DMS 273 treated with DMSO at 0.1 percent for 48 hours (cell line): ENCODE measurements at places on chromosomes 12 and 14.

DNA sequence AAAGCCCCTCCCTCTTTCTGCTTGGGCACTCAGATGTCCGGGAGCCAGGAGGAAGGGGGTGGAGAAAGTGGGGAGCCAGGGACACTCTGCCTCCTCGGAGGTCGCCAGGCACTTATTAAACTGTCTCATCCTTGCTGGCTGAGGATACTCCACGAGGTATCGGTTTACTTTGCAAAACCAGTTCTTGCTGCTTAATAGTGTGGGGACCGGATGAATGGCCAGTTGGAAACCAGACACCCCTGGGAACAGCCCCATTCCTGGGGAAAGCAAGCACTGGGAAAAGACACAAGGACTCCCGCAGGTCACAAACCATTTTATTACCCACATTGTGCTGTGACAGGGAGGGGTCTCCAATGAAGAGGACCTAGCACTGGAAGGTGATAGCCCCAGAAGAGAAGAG is 34.2 kb downstream of the CCDC88C start:
- DNase-seq = no peak

GRCh38 chr12:95608252-95609033 is 57.2 kb upstream of the USP44 start:
- no peak for DNase-seq

DNA sequence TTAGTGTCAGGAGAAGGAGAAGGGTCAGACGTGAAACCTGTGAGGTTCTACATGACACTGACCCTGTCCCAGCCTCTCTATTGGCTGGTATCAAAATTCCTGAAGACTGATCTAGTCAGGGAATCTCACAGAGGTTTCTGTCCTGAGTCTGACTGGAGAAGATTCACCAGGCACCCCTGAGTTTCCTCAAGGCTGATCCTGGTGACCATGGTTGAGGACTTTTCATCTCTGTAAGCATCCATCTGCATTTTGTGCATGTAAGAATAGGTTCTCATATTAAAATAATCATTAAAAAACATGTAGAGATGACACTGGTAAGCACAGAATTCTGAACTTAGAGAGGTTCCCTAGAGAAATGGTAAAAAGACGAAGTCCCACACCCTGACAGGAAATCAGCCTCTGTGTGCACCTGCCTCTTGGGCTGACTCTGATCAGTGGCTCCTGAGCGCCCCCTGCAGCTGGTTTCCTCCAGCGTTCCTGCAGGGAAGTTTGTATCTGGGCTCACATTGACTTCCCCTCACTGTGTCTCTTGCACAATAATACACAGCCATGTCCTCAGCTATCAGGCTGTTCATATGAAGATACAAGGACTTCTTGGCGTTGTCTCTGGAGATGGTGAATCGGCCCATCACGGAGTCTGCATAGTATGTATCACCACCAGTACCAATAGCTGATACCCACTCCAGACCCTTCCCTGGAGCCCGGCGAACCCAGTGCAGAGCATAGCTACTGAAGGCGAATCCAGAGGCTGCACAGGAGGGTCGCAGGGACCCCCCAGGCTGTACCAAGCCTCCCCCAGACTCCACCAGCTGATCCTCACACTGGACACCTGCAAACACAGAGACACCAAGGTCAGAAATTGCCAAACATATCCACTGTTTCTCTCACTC is 991.9 kb downstream of the TMEM121 start:
- DNase-seq = no peak

DNA sequence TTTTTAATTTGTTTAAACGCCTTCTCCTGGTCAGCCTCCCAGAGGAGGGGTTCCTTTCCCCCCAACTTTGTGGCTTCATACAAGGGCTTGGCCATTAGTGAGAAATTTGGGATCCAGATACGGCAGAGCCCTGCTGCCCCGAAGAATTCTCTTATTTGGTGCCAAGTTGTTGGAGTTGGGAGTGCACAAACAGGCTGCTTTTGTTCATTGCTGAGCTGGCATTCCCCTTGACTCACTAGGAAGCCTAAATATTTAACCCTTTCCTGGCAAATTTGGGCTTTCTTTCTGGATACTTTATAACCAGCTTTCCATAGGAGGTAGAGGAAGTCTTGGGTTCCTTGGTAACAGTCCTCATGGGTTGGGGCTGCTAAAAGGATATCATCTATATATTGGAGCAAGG is 10.3 kb upstream of the ADAM21 start:
- no peak for DNase-seq

DNA sequence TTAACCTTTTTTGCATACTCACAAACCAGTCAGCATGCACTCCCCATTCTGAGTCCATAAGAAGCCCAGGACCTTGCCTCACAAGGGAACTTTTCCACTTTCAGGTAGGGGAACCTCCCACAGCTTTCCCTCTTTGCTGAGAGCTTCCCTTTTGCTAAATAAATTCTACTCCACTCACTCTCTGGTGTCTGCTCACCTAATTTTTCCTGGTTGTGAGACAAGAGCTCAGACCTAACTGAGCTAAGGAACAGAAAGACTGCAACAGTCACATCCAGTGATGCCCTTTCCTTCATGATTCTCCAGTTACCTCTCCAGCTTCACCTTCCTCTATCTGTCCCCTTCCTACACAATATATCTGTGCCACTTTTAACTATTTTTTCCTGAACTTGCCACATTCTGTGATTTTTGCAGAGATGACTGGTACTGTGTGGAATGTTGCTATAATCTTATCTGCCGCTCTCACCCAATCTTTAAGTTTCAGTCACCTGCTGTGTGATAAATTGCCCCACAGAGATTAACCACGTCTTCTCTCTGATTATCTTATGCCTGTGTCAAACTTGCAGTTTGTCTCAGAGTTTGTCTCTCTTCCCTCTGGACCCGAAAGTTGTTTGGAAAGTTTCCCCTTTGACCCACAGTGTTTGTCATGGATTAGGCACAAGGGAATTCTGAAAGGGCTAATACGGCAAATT is 737.1 kb upstream of the FLRT2 start:
- DNase-seq = no peak

DNA sequence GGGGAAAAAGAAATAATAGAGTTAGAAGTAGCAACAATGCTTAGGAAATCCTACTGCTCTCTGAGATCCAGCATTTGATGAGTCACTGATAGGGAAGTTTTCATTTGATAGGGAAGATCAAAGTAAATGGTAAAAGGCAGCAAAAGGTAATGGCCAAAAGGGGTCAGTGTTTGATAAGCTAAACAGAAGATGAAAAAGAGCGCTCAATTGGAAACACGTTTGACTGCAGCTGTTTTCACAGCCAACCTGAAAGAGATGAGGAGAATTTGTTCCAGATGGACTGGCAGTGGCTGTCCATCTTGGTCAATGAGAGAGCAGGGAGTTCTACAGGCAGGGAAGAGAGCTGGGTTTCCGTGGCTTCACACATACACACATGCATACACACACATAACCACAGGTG is 264.2 kb downstream of the TMEM132C start:
- DNase-seq = no peak

DNA sequence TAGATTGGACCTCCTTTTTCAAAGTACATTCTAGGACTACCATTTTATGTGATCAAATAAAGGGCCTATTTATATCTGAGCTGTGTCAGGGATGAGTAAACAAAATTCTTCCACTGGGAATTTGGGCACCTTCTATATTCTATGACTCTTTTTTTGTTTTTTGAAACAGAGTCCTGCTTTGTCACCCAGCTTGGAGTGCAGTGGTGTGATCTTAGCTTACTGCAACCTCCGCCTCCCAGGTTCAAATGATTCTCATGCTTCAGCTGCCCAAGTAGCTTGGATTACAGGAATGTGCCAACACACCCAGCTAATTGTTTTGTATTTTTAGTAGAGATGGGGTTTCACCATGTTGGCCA is 64.8 kb downstream of the DRAM1 start:
- no peak for DNase-seq

GRCh38 chr12:3980504-3981272 is 107.5 kb upstream of the PARP11 start:
- no peak for DNase-seq

DNA sequence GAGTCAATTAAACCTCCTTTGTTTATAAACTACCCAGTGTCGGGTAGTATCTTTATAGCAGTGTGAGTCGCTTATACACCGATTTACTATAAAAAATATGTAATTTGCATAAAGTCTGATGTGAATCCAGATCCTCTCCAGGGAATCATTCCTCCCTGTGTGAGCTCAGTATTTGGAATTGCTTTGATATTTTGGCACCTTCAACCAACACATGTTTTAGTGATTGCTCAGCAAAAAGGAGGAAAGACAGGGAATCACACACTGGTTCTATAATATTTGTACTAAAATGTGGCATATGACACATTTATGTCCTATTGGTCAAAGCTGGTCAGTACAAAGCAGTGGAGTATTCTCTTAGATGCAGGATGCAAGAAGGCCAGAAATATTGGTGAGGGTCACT is 703.9 kb upstream of the ATXN7L3B start:
- no peak for DNase-seq

DNA sequence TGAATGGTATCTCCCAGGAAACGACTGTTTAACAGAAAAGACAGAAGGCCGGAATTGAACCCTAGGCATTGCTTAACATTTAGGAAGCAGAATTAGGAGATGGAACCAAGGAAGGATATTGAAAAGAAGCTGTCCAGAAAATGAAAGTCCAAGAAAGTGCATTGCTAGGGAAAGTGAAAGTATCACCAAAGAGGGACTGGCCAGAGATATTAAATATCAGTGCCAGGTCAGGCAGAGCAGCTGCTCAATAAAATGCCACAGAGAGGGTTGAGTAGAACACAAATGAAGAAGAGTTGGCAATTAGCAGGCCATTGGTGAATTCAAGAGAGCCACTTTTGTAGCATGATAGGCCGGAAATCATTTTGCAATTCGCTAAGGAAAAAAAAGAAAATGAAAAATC is 101.6 kb downstream of the CFAP54 start:
- no peak for DNase-seq

DNA sequence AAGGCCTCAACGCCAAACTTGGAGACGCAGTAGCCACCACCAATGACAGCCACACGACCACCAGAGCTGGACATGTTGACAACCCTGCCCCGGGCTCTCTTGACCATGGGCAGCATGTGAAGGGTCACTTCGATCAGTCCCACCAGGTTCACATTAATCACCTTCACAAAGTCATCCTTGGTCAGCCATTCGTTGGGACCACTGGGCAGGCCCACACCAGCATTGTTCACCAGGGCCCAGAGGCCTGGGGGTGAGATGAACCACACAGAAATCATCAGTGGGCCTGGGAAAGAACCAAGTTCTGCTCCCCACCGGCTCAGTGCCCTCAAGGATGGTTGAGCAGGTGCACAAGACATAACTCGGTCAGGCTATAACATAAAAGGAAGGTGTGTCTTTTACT is 4.0 kb downstream of the SDR9C7 start:
- no peak for DNase-seq

- DNase-seq = no peak
These were observed 213.6 kb downstream of the DIO2 start for GRCh38 chr14:79997509-79998208.

DNA sequence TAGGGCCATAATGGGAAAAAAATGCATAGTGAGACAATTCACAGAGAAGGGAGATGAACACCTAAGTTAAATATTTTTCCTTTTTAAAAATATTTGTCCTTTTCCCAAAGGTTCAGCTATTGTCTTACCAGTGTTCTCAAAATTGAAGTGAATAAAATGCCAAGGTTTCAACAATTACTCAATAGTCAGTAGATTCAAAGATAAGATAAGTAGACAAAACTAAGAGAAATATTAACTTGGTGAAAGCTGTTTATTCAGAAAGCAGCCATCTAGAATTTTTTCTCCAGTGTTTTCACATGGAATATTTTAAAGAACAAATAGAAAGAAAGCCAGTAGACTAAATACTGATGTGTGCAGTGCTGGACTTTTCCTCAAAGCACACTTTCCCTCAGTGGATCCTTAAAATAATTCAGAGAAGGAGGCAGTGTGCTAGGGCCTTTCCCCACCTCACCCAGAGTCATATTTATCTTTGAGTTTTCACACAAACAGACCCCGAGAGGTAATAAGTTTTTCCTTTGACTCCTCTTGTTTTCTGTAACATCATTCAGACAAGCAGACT is 144.5 kb upstream of the PLEKHG7 start:
- DNase-seq = no peak

GRCh38 chr14:76695263-76695920 is 65.9 kb upstream of the VASH1 start:
- no peak for DNase-seq

DNA sequence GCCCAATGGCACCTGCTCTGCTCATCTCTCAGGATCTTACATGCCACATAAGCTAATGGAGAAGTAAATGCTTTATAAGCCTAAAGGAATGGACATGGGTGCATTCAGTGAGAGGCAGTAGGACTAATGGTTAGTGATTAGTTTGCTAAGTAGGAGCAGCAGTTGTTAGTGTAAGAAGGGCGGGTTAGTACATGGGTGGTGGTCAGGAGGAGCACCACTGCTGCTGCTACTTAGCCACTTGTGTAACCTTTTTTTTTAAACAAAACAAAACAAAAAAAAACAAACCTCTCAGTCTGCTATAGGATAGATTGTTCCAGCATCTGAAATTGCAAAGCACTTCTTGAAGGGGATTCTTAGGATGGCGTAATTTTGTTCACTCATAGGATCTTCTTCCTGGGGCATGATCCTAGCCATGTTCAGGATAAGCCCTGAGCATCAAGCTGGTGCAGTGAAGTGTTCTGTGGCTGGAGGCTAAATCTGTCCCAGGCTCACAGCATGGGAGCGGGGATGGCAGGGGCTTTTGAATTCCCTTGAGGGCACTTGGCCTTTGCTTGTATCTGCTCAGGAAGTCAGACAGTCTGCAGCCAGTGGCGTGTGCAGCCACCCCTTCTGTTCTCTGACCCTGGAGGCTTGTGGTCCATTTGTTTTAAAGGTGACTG is 63.6 kb downstream of the CHST11 start:
- DNase-seq = no peak

GRCh38 chr14:30330445-30330844 is 228.5 kb upstream of the G2E3 start:
- no peak for DNase-seq

DNA sequence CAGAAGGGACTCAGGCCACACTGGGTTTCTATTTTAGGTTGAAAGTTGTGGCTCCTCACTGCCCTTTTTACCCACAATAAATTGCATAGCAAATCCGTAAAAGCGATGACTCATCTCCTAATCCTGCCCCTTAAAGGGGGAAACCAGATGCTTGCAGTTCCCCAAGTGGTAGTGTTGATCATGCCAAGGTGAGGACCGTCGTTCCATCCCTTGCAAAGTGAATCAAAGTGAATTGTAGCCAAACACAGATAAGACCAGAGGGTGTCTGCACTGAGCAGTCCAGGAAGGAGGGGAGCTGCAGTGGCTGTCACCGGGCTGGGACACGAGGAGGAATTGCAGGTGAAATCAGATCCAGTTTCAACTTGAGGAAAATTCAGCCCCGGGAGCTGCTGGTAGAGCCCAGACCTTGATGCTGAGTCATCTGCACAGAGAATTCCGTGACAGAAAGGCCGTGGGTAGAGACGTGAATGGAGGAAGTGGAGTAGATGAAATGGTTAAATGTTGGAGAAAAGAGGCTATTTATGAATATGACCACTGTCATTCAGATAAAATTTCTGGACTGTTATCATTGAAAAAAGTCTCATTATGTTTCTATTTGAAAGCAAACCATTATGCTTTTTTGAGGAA is 44.2 kb upstream of the MMP17 start:
- no peak for DNase-seq

- no peak for DNase-seq
These were observed 953 bp upstream of the SNRPF start for GRCh38 chr12:95857799-95858198.

GRCh38 chr14:94473666-94474410 is 2.2 kb downstream of the SERPINA9 start:
- DNase-seq = no peak
